ENCODE measurements at places on chromosomes 6 and 20.

GRCh38 chr6:2102966-2103365 lies 142.4 kb downstream of the GMDS start:
- DNase-seq = no peak

DNA sequence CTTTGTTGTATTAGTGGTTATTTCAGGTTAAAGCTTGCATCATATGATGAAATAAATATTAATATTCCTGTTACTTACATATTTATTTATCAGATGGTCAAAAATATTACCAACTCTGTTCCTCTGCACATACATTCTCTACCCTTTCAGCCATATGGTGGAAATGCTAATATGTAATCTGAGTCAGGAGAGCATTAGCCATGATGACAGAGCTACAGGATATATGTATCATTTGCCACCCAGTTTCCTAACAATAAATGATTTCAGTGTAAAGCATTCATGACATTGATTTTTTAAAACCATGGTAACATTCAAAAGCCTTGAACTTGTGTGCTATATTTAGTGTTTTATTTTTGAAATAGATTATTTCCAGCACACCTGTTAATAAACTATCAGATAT lies 16.6 kb downstream of the POPDC3 start:
- no peak for DNase-seq

DNA sequence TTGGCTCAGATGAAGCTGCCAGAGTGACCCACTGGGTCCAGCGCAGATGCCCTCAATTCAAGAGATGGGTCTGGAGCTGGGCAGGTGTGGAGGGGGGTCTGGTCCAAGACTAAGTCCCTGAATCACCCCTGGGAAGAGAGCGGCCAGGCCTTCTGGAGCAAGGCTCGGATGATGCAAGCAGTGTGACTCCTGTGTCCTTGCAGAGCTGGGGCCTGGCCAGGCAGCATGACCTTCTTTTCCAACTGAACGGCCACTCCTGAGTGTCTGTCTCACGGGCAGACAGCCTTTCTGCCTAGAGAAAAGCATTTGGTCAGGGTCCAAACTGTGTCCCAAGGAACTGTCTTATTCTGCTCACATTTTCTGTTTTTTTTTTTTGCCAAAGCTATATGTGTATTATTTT lies 42.6 kb upstream of the FNDC1 start:
- no peak for DNase-seq

GRCh38 chr20:52975029-52975732 lies 3.0 kb downstream of the TSHZ2 start:
- no peak for DNase-seq

- no peak for DNase-seq
Observed at GRCh38 chr20:63585616-63586565, 11.9 kb upstream of the HELZ2 start.

DNA sequence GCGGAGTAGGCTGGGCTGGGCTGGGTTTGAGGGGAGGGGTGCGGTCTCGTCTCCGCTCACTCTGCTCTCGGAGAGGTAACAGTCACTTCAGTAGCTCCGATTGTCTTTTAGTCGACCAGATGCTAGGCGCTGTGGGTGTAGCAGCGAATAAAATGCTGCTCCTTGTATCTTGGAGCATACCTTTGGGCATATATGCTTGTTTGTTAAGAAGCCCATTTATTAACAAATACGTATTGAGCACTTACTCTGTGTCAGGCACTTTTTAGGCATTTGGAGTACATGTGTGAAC lies 545 bp downstream of the ACTR5 start:
- DNase-seq = no peak

GRCh38 chr6:14051355-14051754 lies 66.2 kb upstream of the CD83 start:
- no peak for DNase-seq

DNA sequence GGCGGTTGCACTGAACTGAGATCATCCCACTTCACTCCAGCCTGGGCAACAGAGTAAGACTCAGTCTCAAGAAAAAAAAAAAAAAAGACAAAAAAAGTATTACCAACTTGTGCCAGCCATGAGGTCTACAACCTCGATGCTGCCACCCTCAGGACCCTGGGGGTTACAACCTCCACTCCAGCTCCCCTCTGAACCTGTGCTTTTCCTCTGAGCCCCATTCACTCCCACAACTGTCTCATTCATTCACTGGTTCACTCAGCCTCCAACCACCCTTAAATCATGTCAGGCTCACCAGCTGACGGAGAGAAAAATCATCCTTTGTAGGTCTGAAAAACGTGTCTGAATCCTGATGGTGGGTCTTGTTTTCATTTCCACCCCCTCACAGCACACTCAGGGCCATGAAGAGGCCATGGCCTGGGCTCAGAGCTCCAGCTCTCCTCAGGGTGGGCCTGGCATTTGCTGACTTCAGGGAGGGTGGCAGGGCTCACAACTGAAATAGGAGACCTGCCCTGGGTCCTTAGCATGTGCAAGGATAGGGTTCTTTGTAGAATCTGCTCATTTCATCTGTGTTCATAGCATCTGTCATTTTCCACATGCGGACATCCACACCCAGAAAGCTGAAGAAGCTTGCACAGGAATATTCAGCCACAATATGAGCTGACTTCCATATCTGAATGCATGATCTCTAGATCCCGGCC lies 1.9 kb upstream of the ULBP1 start:
- no peak for DNase-seq

GRCh38 chr6:29694637-29695036 lies 13.7 kb upstream of the ZFP57 start:
- no peak for DNase-seq

- peak; percentile 47 for DNase-seq
Observed at GRCh38 chr6:2839195-2839981, 2.3 kb downstream of the SERPINB1 start.

DNA sequence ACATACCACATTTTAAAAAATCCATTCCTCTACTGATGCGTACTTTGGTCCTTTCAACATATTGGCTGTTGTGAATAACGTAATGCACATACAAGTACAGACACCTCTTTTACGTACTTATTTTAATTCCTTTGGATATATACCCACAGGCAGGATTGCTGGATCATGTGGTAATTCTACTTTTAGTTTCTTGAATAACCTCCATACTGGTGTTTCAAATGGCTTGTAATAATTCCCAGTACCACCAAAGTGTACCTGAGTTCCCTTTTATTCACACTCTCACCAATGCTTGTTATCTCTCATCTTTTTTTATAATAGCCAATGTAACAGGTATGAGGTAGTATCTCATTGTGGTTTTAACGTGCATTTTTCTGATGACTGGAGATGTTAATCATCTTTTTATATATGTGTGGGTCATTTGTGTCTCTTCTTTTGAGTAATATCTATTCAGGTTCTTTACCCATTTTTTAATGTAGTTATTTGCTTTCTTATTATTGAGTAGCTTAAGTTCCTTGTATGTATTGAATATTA lies 191.9 kb downstream of the ADGB start:
- DNase-seq = no peak

GRCh38 chr6:134701301-134701700 lies 248.6 kb downstream of the ALDH8A1 start:
- DNase-seq = no peak

GRCh38 chr6:29726001-29726400 lies 2.8 kb downstream of the HLA-F start:
- DNase-seq = no peak

DNA sequence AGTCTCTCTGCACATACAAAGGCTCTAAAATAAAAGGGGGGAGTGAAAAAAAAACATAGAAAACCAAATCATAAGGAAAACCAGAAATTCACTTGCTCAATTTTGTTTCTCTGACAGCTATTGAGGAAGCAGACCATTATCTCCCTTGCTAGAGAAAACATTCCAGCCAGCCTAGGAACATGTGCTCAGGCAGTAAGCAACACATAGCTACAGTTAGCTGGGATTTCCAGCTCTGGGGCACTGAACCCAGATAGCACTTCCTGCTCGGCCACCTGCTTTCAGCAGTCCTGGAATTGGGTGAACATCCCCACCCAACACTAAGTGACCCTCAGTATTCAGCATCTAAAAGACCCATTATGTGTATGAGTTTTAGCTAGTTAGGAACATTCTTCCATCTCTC lies 61.3 kb downstream of the TNFRSF21 start:
- no peak for DNase-seq

- peak; percentile 55 for DNase-seq
Observed at GRCh38 chr6:154386848-154387717, 30.5 kb upstream of the IPCEF1 start.
